ENCODE measurements at places on chromosomes 16 and 17.

- peak; percentile 16 for DNase-seq
Observed at GRCh38 chr16:82633964-82634600, 7.3 kb downstream of the CDH13 start.

- peak; percentile 59 for DNase-seq
Observed at GRCh38 chr16:3023415-3023668, 400 bp downstream of the HCFC1R1 start.

- DNase-seq: no peak
Observed at GRCh38 chr16:52634104-52634503, 87.2 kb upstream of the TOX3 start.

- no peak for DNase-seq
Observed at GRCh38 chr16:4090351-4090851, 25.8 kb downstream of the ADCY9 start.

DNA sequence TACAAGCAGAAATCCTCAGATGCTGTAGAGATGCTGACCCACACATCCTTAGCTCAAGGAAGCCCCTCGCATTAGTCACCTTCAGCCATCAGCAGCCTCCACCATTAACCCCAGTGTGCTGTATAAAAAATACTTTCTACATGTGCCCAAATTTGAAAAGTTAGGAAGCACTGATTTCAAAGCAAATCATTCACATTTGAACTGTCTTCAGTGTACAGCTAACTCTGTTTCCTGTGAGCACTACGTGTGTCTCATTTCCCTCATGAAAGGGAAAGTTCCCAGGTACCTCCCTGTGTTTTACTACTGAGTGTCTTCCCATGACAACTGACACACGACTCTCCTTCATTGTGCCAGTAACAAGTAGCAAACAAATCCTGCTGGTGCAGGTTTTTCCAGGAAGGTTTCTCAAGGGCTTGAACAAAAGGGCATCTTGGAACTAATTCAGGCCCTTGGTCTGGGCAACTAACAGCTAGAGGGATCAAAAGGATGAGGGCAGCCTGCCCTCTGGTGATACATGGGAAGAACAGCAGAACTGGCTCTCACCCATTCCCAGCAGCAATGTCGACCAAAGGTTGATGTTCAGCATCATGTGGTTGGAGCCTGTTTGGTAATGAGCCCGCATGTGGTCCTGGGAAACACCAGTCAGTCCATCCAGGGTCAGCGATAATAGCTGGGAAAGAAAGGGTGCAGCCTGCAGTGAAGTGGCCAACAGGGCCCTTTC is 4.0 kb downstream of the SLC35B1 start:
- peak; percentile 13 for DNase-seq

DNA sequence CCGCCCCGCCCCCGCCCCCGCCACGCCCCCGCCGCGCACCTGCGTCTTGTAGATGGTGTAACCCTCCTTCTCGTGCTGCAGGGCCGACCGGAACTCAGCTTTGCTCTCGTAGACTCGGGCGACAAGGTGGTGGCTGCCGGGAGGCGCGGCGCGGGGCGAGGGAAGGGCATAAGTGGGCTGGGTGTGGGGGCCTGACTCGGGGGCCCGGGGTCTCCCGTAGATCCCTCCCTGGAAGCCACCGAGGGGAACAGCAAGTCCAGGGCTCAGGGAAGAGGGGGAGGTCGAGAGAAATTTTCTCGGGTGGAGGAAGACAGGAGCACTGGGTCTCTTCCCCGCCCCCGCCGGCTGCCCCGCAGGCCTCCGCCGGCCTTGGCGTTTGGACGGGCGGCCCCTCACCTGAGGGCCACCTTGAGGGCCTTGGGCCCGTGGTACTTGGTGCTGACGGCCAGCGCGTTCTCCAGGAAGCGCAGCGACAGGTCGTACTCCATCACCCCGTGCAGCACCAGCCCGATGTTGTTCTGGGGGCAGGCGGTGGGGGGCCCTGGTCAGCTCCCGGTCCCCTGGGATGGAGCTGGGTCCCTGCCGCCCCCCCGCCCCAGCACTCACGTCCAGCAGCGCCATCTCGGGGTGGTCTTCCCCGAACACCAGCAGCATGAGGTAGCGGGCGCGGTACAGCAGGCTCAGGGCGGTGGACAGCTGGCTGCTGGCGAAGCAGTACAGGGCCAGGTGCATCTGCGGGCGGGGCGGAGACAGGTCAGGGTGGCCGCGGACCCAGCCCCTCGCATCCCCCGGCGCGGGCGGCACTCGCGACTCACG is 19.4 kb downstream of the CLUH start:
- DNase-seq: no peak

DNA sequence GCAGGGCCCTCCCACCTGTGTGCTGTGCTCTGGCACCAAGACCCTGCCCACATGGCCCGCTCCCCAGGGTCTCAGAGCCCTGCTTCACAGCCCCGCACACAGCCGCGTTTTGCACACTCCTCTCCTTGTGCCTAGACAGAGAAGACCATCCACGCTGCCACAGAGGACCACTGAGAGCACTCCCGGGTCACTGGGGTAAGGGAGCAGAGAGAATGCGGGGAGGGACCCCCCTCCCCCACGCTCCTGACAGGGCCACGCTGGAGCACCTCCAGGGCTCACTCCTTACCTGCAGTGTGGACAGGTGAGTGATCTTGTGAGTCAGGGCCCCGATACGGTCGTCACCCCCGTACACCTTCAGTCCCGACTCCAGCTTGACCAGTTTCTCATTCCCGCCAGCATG is 7.0 kb downstream of the HAGH start:
- no peak for DNase-seq

- DNase-seq: no peak
Observed at GRCh38 chr16:55280587-55280986, 43.4 kb upstream of the IRX6 start.

GRCh38 chr17:69445132-69445531 is 30.6 kb downstream of the MAP2K6 start:
- no peak for DNase-seq

DNA sequence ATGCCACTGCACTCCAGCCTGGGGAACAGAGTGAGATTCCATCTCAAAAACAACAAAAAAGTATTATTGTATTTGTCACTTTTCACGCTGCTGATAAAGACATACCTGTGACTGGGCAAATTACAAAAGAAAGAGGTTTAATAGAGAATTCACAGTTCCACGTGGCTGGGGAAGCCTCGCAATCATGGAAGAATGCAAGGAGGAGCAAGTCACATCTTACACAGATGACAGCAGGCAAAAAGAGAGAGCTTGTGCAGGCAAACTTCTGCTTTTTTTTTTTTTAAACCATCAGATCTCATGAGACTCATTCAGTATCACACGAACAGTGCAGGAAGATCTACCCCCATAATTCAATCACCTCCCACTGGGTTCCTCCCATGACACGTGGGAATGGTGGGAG is 41.5 kb upstream of the ETV4 start:
- no peak for DNase-seq

- no peak for DNase-seq
Observed at GRCh38 chr16:63530974-63531373, 1494.7 kb upstream of the CDH8 start.

DNA sequence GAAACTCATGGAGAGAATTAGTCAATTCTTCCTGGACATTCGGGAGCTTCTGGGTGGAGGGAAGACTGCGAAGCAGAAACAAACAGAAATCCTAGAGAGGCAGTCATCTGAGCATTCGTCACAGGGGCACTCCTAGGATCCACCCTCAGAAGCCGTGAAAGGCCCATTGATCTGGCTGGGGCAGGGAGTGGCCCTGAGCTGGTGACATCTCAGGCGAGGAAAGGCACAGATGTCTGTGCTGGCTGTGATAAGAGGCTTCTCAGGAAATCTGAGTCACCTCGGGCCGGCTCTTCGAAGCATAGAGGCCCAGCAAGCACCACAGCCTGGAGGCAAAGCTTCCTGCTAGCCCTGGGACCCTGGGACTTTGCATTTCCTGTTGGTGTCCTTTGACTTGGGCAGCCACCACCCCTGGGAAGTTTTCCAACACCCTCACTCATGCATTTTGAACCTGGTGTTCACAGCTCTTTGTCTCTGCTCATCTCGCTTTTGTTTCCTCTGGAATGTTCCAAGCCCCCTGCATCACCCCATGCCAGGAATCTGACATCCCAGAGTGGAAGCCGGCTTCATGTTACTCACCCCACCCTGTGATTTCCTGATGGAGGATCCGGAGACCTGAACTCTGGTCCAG is 23.3 kb upstream of the CDRT4 start:
- peak; percentile 47 for DNase-seq

GRCh38 chr16:22933173-22933572 is 119.2 kb downstream of the HS3ST2 start:
- DNase-seq: no peak

DNA sequence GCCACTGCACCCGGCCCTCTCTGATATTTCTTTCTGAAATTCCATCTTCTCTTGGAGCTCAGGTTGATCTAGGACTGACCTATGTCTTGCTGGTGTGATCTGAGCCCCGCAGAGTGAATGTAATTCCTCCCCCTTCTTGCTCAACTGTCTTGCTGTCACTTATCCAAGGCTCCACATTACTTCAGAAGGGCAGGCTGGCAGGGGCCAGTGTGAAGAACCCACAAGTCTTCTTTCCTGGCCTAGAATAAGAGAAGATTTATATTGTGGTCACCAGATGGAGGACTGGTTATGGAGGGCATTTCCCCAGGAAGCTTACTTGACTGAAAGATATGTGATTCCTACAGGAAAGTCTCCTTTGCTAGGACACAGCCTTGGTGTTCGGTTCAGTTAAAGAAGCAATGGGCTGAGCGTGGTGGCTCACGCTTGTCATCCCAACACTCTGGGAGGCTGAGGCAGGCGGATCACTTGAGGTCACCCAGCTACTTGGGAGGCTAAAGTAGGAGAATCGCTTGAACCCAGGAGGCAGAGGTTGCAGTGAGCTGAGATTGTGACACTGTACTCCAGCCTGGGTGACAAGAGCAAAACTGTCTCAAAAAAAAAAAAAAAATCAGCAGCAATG is 13.4 kb downstream of the ITGAL start:
- DNase-seq: no peak

- DNase-seq: no peak
Observed at GRCh38 chr17:57117798-57118197, 32.8 kb downstream of the AKAP1 start.

DNA sequence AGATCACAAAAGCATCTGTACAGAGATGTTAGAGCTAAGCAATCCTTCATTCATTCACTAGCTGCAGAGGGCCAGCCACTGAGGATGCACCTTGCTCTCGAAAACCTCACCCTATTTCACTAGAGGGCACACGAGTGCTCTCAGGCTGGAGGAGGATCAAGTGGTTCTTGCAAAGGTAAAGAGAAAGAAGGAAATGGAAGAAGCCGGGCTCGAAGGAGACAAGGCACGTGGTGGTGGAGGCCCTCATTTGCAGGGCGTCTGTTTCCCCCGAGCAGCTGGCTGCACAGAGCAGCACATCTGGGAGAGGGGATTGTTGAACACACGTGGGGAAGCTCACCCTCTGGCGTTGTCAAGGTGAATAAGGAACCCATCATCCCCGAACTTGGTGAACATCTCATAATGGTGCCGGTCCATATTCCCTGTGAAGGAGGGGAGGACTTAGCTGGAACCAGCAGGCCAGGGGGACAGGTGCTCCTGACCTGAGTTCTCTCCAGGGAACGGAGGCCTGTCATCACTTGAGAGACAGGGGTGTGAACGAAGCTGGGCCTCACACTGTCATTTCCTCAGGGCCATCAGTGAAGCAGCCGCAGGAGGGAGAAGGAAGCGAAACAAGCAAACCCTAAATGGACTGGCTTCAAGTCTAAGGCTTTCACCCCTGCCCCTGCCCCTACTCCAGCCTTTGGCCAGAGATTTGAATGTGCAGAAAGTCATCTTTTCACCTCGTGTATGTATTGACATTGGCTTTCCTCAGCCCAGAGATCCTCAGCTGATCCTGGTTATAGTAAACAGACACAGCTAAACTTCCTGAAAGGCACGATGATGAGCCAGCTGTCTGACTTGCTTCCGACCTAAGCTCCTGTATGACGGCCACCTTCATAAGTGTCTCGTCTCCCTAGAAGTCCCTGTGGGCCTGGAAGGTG is 27.6 kb downstream of the PRKAR1A start:
- DNase-seq: no peak

DNA sequence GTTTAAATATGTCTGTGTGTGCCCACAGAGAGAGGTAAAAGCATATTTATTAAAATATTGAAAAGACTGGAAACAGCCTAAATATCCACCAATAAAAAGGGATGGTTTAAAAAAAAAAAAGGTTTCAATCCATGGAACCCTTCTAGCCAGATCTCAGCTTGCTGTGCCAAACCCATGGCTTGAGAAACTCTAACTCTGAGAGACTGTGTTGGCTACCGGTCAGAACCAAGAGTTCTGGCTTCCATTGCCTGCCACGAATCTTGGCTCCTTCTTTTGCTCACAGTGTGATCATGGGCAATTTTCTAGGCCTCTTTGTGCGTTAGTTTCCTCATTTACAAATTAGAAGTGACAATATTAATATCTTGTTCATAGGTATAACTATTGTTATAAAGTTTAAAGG is 201.3 kb upstream of the IRX3 start:
- DNase-seq: no peak

GRCh38 chr17:27453471-27453870 is 2.8 kb upstream of the KSR1 start:
- DNase-seq: no peak

DNA sequence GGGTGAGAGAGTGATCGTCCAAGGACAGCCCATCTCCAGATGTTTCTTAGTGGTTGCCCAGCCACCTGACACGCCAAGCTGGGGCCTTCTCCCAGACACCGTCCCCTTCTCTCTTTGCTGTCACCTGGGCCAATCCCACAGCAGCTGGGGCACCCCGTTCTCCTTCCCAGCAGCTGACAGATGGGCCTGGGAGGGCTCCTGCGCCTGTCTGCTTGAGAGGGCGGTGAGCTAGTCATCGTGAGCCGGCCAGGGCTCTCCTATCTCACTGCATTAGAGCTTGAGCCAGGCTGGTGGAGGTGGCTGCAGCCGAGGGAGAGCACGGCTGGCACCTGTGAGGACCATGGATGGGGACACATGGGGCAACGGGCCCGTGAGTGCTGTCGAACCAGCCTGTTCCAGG is 41.2 kb downstream of the RAB11FIP3 start:
- no peak for DNase-seq

- peak; percentile 1 for DNase-seq
Observed at GRCh38 chr17:69141431-69142174, at the start of gene ABCA6. TSS of gene ABCA6 (minus strand) at chr17:69141895. CDS start at chr17:69140703, 1,192 bp downstream.

GRCh38 chr17:32483451-32484019 is 3.3 kb upstream of the CDK5R1 start:
- DNase-seq: peak; percentile 82

DNA sequence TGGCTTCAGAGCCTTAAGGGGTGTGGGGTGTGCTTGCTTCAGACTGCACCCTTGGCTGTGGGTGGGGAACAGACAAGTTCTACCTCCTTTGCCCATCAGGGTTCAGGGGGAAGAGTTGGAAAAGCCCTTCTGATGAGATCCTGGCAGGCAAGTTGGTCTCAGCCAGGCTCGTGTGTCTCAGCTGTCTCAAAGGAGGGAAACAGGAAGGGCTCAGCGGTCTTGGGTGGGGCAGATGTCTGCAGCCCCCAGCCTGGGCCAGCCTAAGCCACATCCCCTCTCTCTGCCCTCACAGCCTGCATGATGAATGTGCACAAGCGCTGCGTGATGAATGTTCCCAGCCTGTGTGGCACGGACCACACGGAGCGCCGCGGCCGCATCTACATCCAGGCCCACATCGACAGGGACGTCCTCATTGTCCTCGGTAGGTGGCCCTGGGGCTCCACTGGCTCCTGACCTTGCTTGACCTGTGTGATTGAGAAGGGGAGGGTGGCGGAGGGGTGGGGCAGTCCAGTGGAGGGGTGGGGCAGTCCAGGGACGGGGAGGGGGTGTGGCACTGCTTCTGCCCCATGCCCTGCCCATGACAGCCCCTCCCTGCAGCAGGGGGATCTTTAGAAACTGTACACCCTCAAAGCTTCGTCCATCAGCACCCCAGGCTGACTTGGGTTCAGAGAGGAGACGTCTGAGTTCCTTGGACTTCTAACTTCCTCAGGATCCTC is 199.5 kb downstream of the PRKCB start:
- DNase-seq: no peak

- no peak for DNase-seq
Observed at GRCh38 chr17:50954641-50955121, 88.5 kb upstream of the TOB1 start.
